ENCODE measurements at places on chromosomes 1 and 21.

- DNase-seq, result no peak
These were observed 92.7 kb downstream of the ESRRG start for GRCh38 chr1:216630532-216630931.

DNA sequence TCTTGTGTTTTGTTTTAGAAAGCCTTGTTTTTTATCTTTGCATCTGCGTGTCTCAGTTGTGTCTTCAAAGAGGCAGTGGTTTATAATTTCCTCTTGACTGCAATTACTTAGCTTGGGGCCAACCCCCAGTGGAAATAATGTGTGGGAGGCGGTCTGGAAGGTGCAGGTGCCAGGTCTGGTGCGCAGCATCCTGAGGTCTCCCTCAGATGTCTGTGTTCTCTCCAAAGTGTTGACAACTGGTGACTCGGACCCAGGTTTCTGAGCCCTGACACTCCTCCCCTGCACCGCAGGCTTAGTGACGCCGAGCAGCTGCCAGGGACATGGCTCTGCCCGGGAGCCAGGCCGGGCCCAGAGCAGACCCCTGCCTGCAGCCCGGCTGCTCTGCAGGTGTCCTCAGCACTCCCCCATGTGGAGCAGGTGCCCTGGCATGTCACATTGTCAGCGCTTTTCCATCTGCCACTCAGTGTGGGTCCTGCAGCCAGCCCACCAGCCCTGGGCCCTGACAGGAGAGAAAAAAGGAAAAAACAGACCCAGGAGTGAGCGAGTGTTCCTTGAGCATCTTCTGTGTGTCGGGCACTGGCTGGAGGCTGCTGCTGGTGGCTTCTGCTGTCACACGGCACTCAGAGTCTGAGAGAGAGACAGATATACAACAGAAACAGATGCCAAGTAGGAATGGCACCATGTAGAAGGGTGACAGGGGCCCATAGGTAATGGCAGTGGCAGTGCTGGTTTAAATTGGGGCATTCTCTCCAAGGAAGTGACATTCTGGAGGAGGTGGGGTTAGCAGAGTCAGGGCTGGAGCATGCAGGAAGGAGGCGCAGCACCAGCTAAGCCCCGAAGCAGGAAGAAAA lies 24.8 kb upstream of the SELENON start:
- DNase-seq, result peak; percentile 59

GRCh38 chr21:16454399-16454798 lies 724.6 kb downstream of the USP25 start:
- DNase-seq, result no peak

GRCh38 chr1:13749543-13750341 lies 49.8 kb downstream of the PRDM2 start:
- peak; percentile 31 for DNase-seq

GRCh38 chr1:29470087-29470787 lies 233.9 kb downstream of the PTPRU start:
- peak; percentile 82 for DNase-seq

GRCh38 chr1:184836934-184837895 lies 82.6 kb upstream of the EDEM3 start:
- DNase-seq, result no peak

DNA sequence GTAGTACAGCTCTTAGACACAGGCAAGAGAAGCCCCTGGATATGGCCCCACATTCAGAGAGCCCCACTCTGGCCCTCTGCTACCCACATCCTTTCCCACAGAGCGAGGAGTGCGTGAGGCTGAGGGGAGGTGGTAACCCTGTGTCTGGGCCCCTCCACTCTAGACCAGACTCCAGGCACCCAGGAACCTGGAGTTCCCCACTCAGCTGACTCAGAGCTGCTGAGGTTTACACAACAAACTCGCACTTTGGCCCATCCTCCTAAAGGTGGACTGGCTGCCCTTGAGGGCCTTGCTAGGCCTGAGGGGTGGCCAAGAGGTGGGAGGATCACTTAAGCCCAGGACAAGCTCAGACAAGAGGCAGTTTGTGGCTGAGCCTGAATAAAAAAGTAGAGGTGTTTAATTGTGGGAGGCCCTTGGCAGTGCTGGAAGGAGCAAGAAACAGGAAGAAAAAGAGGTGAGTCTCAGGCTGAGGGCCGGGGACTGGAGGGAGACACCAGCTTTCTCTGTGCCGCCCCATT lies 10.7 kb downstream of the MR1 start:
- DNase-seq, result no peak

- DNase-seq, result no peak
These were observed 42.4 kb downstream of the PEX14 start for GRCh38 chr1:10516925-10517676.

GRCh38 chr1:198773523-198773922 lies 134.7 kb downstream of the PTPRC start:
- DNase-seq, result no peak

GRCh38 chr1:52929019-52929418 lies 1.9 kb downstream of the SCP2 start:
- DNase-seq, result no peak

DNA sequence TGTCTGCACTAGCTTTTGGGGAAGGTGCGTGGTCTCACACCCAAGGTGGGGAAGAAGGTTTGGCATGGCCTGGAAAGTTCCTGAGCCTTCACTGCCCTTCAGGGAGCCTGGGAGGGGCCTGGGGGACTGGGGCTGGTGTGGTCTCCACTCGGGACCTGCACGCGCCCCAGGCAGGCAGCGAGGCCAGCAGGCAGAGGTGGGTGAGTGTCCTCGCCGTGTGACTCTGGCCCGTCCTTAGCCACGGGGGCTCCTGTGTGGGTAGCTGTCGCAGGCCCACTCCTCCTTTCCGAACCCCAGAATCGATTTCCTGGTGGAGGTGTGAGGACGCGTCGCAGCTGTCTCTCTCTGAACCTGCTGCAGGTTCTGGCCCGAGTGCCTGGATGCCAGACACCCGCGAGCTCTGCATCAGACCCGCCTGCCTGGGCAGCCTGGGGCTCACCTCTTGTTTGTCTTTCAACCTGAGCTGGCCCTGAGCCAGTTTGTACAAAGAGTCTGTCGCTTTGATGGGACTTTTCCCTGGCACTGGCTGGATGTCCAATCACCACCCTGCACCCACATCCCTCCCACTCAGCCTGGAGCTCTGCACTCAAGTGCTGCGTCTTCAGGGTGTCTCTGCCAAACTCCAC lies 36.0 kb upstream of the SLC19A1 start:
- DNase-seq, result no peak

- DNase-seq, result no peak
These were observed 11.3 kb downstream of the GNPAT start for GRCh38 chr1:231252336-231252735.

GRCh38 chr1:86155807-86156565 lies 586 bp downstream of the COL24A1 start:
- DNase-seq, result peak; percentile 42

- DNase-seq, result no peak
These were observed 1265.9 kb downstream of the BRINP3 start for GRCh38 chr1:189211742-189212141.

GRCh38 chr1:222242492-222242891 lies 305.4 kb downstream of the HHIPL2 start:
- DNase-seq, result peak; percentile 66

DNA sequence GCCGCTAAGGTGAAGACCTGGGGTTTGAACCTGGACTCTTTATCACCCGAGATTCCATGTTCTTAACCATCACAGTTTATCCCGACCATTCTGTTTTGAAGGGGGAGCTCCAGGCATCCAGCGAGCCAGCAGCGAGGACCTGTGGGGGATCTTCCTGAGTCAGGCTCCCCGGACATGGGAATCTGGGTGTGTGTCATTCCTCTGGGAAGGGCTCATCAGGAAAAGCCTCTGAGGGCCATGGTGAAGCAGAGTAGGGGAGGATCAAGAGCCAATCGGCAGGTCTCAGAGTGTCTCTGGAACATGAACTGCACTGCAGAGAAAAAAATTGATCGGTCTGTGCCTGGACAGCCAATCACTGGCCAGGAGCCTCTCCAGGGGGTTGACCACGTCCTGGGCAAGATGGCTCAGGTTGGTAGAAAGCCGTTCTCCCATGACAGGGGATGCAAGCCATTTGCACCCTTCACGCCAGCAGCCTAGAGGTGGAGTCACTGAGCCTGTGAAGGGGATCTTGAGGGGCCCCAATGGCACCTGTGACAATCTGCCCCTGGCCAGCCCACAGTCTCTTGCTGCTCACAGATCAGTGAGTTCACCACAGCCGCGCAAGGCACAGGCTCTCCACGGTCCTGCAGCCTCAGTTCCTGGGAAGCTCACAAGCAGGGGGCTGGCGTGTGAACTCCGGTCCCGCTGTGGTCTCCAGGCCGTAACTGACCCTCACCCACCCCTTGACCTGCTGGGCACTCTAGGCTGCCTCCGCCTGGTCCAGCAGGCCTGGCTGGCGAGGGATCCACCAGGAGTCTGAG lies 20.4 kb upstream of the ACTRT2 start:
- DNase-seq, result no peak

DNA sequence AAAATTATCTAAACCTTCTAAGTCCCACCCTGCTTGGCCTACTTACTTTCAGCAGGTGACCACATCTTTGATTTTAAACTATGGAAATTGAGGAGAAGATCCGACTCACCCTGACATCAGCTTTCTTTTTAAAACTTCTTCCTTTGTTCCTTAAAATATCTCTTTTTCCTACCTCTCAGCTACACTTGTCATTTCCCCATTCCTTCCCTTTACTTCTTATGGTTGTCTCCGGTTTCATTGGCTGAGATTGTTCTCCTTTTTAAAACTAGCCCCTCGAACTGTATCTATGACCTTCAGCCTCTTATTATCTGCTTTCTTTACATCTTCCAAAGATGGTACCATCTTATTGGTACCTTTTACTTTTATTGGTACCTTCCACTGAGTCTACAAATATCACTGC lies 87.8 kb upstream of the NRIP1 start:
- no peak for DNase-seq

DNA sequence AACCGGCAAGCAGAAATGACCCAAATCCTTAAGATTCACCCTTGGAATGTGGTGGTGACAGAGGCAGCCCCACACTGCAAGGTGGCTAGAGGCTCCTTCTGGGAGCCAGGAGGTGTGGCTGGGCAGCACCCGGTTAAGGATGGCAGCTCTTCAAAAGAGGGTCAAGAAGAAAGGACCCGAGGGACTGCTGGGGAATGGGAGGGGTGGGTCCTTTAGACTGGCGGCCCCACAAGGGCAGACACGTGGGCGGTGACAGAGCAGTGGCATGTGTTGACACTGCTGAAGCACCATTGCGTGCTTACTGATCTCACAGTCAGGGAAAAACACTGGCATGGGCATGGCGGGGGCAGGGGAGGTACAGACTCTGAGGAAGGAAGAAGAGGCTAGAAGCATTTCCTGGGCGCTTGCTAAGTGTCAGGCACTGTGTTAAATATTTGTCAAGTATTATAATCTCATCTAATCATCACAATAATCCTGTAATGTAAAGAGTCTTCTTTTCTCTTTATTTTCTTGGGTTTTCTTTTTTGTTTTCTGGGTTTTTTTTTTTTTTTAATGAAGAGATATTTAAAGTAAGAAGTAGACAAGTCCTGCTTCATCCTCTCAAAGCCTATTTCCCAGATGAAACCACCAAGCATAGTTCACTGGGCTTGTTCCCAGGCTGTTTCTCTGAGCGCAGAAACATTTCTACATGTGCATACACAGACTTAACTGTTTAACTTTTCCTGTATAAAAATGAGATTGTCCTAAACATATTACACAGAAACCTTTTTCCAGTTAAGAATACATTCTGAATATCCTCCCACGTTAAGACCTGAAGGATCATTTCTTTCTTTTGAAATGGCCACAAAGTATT lies 165.8 kb upstream of the EDN2 start:
- peak; percentile 85 for DNase-seq

DNA sequence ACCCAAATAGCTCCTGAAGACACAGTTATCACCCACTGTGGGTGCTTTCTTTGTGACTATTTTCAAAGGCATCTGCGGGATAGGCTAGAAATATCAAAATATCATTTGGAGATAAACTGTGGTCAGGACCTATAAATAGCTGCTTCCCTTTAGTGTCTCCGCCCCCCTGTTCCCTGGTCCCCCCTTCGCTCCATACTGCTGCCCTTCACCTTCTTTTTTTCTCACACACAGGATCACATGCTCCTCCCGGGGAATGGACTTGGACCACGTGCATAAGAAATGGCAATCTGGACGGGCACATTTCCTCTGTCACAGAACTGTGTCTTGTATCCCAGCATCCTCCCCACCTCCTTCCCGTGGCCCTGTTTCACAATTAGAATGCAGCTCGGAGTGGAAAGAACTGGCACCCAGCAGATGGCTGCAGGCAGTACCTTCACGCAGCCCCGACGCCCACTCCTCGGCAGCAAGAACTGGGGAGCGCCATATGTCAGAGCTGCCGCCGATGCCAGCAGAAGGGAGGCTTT lies 68.8 kb upstream of the SSX2IP start:
- peak; percentile 88 for DNase-seq

- DNase-seq, result peak; percentile 38
These were observed 216.0 kb downstream of the DYRK1A start for GRCh38 chr21:37582590-37582989.

- DNase-seq, result no peak
These were observed 81.2 kb downstream of the TOMM20 start for GRCh38 chr1:235047331-235047871.

DNA sequence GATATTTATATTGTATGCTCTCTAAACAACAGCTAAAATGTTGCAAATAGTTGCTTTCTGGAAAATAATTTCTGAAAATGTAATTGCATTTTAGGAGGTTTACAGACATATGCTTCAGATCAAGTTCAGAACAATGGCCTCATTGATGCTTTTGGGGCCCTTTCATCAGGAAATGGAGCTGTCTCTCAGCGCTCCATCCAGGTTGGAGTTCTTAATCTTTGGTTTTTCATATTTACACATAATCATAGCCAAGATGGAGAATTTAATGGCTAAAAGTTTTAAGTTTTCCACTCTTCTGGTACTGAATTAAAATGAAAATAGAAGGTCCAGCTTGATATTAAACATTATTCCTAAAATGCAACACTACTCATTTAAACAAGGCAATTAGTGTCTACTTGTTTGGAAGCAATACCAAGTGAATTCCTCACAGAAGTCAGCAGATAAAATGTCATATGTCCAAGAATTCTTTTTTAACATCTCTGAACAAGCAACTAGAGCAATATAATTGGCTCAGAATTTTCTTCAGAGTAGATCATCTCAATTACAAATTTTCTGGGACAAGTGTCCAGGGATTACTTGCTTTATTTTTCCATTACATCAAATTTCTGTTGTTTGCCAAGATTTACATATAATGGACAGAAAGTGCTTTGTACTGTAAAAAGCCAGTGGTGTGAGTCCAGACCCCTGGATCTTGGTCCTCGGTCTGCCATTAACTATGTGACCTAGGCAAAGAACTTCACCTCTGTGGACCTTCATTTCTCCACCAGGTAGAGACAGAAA lies 22.6 kb downstream of the CLCA1 start:
- DNase-seq, result no peak

GRCh38 chr1:81998165-81998564 lies 197.4 kb downstream of the ADGRL2 start:
- no peak for DNase-seq

GRCh38 chr1:3954170-3955169 lies 54.4 kb upstream of the C1orf174 start:
- peak; percentile 49 for DNase-seq
